T-helper 2 cell (primary cell): ENCODE measurements at places on chromosomes 13 and 19.

DNA sequence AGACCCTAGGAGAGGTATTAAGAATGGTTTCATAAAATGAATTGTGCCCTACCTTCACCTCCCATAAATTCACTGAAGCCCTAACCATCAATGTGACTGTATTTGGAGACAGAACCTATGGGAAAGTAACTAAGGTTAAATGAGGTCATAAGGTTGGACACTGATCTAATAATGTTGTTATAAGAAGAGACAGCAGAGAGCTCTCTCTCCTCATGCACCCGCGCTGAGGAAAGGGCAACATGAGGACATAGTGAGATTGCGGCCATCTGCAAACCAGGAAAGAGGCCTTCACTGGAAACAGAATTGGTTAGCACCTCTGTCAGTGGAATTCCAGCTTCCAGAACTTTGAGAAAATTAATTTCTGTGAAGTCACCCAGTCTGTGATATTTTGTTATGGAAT, 1396.1 kb upstream of the MIR17HG start:
- DNase-seq = no peak

- no peak for DNase-seq
Observed at GRCh38 chr13:20738616-20739015, 35.1 kb downstream of the IL17D start.

GRCh38 chr19:8366121-8366581, 2.2 kb downstream of the ANGPTL4 start:
- no peak for DNase-seq

DNA sequence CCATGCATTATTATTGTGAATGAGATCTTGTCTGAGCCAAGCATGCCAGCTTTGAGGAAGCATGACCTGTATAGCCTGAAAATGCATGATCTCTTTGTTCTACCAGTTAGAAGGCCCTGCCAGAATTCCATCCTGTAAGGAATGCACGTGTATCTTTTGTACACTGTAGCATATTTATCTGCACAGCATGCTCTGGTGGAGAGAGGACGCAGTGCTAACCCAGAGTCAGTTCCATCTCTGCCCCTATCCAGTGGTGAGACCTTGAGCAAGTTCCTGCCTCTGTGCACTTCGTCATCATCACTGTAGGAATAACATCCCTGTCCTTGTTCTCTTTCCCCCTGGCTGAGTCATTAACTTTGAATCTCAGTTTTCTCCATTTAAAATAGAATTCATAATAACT, 233.8 kb downstream of the SLC7A1 start:
- no peak for DNase-seq

- no peak for DNase-seq
Observed at GRCh38 chr13:80921541-80921940, 580.6 kb upstream of the SPRY2 start.

GRCh38 chr13:101308247-101309013, 107.9 kb downstream of the NALCN start:
- no peak for DNase-seq

- DNase-seq = no peak
Observed at GRCh38 chr19:33486407-33486806, 35.2 kb downstream of the PEPD start.

GRCh38 chr13:94878602-94879165, 166.3 kb upstream of the SOX21 start:
- no peak for DNase-seq

DNA sequence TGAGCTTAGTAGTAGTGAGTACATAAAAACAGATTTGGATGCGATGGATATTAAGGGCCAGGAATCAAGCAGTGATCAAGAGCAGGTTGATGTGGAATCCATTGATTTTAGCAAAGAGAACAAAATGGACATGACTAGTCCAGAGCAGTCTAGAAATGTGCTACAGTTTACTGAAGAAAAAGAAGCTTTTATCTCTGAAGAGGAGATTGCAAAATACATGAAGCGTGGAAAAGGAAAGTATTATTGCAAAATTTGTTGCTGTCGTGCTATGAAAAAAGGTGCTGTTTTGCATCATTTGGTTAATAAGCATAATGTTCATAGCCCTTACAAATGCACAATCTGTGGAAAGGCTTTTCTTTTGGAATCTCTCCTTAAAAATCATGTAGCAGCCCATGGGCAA, 11.4 kb downstream of the CHAMP1 start:
- no peak for DNase-seq

GRCh38 chr13:36998624-36999041, 507 bp downstream of the ALG5 start:
- no peak for DNase-seq

DNA sequence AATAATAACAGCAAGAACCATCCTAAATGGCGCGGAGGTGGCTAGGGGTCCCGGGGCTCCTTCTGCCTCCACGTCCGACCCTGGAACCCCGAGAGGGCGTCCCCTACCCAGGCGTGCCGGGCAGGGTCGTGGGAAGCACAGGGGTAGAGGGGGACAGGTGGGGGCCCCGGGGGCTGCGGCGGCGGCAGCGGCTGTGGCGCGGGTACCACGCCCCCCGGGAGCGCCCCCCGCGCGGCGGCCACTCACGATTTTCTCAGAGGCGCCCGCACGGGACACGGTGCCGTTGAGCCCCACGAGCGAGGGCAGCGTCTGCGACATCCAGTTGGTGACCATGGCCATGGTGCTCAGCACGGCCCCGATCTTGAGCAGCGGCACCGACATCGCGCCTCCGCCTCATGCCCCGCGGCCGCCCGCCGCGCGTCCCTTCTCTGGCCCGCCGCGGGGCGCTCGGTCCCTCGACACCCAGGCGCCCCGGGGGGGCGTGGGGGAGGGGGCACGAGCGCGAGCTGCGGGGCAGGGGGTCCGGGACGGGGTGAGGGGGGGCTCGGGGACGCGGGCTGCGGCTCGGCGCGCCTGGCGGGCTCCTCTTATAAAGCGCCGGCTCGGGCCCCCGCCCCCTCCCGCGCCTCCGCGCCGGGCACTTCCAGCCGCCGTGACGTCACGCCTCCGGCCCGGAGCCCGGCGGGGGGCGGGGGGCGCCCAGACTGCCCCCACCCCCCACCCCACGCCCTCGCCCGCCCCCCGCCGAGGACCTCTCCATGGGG, 22.9 kb downstream of the OLFM2 start:
- DNase-seq = no peak

- no peak for DNase-seq
Observed at GRCh38 chr13:110156301-110157049, 150.5 kb downstream of the COL4A1 start.

DNA sequence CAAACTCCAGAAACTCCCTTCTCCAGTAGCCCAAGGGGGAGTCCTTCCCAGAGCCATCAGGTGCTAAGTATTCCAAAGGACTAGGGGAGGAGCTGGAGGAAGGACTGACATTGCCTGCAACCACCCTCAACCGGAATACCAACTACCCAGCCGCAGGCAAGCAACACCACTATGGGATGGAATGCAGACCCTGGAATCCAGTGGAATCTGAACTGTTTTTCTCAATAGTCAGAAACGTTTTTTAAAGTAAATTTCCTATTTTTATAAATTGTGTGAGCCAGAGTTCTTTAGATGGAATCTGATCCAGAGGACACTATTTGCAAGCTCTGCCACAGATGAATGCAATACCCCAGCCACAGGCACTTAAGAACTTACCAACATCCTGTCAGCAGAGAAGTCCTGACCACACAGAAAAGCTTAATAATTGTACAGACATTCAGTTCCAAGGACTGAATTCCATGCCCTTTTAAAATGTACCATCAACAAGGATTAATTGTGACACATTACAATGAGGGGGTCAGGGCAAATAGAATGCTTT, 92.1 kb downstream of the USP12 start:
- DNase-seq = no peak

GRCh38 chr13:38967446-38967845, 23.2 kb downstream of the STOML3 start:
- DNase-seq = no peak

- no peak for DNase-seq
Observed at GRCh38 chr19:33312065-33312464, 9.7 kb upstream of the CEBPA start.

DNA sequence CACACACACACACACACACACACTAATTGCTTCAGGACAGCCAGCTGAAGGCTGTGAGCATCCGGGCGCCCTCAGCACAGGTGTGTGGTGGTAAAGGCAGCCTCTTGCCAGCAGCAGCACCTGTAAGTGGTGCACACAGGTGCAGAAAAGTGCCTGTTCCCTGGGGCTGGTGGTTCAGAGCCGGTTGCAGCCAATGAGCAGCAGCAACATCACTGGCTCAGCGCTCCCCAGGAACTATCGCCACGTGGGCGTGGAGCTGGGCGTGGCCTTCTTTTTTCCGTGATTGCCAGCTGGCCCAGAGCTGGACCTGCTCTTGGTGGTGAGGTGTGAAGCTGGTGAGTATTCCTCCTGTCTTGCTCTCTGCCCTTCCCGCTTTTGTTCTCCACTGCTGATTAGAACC, at the start of gene NLRP5:
Gene NLRP5, plus strand, starts transcription at position 289 of the 400 bp plus-strand sequence.
- DNase-seq = no peak

- no peak for DNase-seq
Observed at GRCh38 chr19:49957262-49957915, 3.6 kb downstream of the SIGLEC11 start.

DNA sequence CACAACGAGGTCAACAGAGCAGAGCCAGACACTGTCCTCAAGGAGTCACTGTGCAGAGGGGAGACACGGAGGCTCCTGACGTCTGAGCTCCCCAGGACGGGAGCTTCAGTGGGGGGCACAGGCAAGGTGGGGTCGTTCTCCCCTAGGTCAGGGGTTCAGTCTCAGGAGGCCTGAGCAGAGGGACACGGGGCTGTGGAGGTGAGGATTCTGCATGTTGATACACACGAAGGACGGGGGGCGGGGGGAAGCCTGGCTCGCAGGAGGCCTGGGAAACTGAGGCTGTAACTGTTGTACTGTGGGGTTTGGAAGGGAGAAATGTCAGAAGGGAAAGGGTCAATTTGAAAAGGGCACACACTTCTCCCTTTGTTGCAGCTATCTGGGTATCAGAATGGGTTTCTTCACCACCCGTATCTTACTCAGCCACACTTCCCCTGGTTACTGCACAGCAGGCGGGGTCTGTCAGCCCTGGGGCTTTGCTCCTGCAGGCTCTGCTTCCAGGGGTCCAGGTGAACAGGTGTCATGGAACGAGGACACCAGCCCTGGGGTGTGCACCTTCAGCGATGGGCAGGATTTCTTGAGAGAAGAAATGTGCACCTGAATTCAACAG, 748 bp upstream of the SIGLEC8 start:
- no peak for DNase-seq

DNA sequence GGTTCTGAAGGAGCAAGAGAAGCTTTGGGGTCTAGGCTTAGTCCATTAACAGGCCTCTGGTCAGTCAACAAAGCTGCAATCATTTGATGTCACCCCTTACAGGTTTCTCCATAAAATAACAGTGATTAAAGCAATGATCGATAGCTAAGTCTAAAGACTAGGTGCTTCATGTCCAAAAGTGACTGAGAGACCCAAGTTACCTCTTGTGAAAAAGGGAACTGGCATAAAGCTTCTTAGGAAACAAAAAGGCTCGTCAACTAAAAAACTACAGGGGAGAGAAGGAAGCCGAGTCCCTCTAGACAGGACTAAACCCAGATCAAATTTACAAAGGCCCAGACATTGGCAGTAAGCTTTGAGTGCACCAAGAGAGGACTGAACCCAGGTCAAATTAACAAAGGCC, 2.2 kb downstream of the DCUN1D2 start:
- no peak for DNase-seq

DNA sequence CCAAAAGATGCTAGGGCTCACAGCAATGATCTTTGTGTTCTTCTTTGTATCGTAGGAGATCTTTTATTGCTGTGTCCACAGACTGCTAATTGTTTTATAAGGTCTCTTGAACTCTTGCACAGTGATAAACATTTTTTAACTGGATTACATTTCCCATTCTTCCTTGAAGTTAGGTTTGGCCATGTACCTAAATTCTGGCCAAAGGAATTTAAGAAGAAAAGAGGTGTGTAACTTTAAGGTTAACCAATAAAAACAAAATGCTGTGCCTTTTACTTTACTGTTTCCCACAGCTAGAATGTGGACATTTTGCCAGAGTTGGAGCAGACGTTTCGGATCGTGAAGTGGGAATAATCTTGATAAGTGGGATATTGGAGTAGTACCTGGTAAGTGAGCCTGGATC, 82.6 kb upstream of the GPC6 start:
- DNase-seq = no peak

DNA sequence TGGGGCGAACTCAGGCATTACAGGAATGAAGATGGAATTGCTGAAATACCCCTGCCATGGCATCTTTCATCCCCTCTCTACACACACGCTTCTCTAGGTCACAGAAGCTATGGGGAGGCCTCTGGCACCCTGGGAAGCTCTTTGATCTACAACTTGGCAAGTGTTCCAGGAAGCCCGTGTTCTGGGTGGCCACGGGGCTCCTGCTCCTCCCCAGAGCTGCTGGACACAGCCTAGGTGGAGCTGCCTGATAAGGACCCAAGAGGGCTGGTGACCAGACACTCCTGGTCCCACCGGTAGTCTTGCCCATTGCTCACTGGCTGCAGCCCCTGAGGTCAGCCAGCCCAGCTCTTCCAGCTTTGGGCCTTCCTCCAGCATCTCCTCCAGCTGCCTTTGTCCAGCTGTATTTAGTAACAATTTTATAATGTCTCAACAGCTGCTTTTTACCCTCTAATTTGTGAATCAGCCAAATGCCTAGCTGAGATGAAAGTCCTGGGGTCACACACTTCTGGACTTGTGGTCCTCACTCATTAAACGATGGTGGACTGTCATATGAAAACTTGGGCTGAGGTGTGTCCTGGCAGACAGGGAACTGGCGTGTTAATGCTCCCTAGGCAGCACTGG, 72.8 kb upstream of the SPATA13 start:
- DNase-seq = no peak

GRCh38 chr13:24863748-24864540, 100.0 kb downstream of the RNF17 start:
- no peak for DNase-seq

GRCh38 chr13:113843864-113844556, 19.9 kb downstream of the GAS6 start:
- no peak for DNase-seq

- DNase-seq = no peak
Observed at GRCh38 chr13:46062185-46062584, 9.6 kb upstream of the ZC3H13 start.

GRCh38 chr19:30488191-30488590, 116.0 kb downstream of the ZNF536 start:
- DNase-seq = no peak

- DNase-seq = peak; percentile 27
Observed at GRCh38 chr19:45340232-45340898, at the start of gene KLC3. TSS of gene KLC3 (plus strand) at chr19:45340750. CDS start at chr19:45345542, 4,792 bp downstream.

- no peak for DNase-seq
Observed at GRCh38 chr13:30752201-30752797, 17.0 kb downstream of the ALOX5AP start.
